ENCODE measurements at places on chromosomes 12 and 14.

DNA sequence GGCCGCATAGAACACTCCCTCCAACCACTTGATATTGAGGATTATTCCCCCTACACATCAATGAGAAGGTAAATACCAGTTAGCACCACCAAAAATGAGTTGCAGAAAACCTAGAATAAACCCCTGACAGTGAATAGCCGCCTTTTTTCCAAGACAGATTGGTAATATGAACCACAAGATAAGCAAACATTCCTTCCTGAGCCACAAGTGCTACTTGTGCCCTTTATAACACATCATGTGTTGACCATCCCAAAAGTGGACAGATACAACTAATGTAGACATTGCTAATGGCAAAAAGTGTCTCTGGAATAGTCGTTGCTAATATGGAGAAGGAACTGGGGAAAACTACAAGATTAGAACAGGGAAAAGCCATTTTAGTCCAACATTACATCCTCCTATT lies 17.2 kb downstream of the NOXRED1 start:
- DNase-seq: no peak

DNA sequence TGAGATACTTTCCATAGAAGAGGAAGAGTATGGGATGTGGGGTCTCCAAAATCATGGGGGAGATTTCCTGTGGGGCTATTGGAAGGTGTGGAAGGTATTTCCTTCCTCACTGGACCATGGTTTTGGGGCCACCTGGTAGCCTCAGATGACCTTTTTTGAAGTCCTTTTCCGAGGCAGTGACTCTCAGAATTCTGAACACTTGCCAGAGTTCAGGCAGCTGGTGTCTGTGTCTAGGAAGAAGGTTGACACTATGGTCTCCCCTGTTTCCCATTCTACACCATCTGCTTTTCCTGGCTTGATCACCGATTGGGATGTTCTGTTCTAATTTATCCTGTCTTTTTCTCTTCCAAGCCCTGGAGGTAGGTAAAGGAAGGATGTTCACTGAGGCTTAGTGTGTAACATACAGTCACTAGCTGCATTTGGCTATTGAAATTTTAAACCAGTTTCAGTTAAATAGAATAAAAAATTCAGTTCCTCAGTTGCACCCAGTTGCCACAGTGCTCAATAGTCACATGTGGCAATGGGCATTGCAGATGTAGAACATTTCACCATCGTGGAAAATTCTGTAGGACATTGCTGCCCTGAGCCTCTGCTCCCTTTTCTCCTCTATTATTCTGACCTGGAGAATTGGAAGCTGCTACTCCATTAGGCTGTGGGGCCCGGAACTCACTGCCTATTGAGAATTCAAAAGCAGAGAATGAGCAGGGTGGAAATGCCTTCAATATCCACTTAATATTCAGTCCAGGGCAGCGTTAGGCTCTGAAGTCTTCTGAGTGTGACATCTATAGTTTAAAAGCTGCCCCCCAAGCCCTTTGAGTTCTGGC lies 11.0 kb upstream of the PLEKHG3 start:
- no peak for DNase-seq

DNA sequence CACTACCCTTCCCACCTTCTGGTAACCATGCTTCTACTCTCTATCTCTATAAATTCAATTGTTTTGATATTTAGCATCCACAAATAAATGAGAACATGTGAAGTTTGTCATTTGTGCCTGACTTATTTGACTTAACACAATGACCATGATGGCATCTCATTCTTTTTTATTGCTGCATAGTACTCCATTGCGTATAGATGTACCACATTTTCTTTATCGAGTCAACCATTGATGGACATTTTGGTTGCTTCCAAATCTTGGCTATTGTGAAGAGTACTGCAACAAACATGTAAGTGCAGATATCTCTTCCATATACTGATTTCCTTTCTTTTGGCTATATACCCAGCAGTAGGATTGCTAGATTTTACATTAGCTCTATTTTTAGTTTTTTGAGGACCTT lies 73.6 kb downstream of the PTPRQ start:
- no peak for DNase-seq

DNA sequence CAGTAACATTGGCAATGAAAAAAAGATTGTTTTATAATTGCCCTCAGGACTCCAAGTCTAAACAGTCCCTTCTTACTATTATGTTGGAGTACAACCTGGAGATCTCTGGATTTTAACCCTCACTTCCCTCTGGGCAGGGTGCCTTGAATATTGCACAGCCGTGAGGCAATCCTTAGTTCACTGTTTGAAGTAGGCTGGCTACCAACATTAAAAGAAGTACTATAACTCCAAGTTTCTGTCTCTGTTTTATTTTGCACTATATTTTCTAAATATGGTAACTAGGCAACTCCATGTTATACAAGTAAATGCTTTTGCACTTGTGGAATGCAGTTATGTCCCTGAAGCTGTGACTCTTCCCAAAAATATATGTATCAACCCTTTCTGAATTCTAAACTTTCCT lies 490.7 kb downstream of the EGLN3 start:
- DNase-seq: no peak

- no peak for DNase-seq
Measured at GRCh38 chr12:124562018-124562795, 5.2 kb downstream of the NCOR2 start.

DNA sequence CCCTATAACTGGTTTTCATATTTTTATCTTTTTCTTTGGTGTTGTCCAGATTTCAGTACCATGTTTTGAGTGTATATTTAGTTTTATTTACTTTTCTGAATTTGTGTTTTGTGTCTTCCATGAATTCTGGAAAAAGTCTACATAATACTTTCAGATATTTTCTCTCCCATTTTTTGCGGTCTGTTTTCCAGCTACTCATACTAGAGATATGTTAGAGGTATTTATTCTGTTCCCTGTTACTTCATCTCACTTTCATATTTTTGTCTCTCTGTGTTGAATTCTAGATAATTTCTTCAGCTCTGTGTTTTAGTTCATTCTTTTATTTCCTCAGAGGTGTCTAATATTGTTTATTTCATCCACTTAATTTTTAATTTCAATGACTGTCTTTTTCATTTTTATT lies 74.2 kb downstream of the IFT81 start:
- DNase-seq: no peak

- no peak for DNase-seq
Measured at GRCh38 chr14:73153272-73153671, 17.0 kb downstream of the PSEN1 start.

DNA sequence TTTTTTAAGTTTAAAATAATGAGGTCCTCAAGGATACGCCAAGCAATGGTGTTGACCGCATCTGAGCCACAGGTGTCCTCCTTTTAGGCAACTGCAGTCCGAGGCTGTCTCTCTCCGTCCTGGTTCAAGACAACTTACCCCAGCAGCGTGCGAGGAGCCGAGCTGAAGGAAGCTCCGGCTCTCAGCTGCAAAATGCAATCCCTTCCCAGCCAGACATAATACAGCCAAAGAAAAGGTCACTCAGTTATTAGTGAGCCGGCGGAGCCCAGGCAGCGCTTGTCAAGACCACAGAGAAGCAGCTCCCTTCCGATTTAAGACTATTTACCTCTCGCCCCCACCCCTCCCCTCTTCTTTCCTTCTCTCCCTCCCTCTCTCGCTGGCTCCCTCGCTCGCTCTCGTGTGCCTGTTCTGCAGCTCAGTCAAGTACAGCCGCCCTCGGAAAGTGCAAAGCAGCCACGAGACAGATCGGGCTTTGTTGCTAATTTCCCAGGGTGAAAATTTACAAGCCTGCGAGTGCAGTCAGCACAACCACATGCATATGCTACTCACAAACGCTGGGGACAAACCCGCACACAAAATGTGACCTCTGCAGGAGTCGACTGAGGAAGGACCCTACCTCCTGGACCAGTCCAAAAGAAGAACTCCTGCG lies 363 bp upstream of the LMO3 start:
- DNase-seq: no peak

GRCh38 chr14:68679301-68679700 lies 113.6 kb downstream of the ZFP36L1 start:
- no peak for DNase-seq

GRCh38 chr14:54797986-54798385 lies 104.6 kb downstream of the GCH1 start:
- DNase-seq: no peak

DNA sequence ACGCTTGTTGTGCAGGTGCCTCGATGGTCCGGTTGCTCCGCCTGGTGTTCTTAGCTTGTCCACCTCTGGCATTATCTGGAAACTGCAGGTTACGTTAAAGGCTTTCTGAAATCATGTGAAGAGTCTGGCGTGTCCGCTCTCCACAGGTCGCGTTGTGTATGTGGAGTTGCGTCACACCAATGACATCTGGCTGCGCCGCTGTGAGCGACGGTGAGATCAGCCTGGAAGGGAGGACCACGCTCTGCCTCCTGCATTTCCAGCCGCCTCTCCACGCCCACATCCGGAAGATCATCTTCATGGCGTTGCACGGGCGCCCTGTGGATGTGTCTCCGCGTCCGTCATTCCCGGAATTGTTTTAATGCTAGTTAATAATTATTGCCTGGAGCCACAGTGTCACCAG lies 50.6 kb upstream of the GALNT9 start:
- no peak for DNase-seq

DNA sequence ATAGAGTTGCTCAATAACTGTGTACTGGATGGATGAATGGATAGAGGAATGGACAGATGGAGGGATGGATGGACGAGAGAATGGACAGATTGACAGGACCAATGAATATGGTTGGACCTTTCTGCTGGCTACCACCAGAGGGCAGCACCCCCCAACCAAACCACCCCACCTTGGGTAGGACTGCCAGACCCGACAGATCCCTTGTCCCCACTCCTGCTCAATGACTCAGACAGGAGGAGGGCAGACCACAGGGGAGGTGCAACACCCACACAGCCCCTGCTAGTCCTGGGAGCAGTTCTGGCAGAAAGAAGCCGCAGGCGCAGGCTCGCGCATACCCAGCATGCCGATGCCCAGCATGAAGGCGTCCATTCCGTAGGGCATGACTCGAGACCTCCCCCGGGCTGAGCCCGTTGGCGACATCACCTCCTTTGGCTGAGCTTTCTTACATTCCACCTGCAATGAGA lies 12.4 kb downstream of the MSI1 start:
- peak; percentile 80 for DNase-seq

DNA sequence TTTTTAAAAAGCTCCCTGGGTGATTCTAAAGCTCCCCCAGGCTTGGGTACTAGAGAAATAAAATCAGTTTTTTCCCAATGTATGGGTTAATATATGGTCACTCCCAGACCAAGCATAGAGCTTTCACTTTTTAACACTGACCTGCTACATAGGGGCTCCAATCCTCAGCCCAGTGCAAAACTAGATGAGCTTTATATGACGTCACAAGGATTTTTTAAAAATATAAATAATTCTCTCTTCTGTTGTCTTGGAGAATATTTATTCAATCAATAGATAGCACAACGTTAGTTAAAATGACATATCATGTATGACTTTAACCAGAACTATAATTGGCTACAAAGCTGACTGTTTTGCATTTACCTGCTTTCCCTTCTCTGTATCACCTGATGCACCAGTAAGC lies 137.9 kb upstream of the TMCC3 start:
- DNase-seq: no peak

GRCh38 chr14:45057881-45058364 lies 26.0 kb upstream of the PRPF39 start:
- DNase-seq: no peak

DNA sequence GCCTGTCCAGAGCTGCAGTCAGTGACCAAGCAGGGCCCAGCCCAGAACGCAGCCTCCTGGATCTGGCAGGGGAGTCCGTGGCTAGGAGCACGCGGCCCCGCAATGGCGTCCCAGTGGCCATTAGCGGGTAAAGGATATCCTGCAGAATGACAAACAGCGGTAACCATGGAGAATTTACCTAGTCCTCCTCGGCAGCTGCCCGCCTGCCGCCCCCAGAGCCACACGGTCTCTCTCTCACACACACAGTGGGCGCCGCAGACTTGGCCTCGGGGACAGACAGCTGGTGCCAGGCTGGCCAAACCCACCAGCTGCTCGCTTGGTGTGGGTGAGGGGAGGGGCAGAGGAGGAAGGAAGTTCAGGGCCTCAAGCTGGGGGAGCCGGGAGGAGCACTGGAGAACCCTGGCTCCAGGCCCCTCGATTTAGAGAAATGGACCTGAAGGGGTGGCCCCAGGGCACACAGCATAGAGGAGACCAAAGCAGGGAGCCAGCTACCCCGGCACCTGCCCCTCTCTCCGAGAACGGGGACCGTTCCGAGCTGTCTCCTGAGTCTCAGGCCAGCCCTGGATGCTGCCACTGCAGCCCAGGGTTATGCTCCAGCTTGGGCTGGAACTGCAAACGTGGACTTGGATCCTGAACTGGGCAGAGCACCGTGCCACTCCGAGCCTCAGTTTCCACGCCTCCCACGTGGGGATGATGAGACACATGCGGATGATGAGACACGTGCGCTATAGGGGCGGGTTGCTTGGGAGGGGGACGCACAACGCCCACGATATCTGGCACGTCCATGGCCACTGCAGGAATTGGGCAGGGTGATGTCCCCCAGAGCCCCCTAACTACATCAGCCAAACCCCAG lies 3.4 kb downstream of the CDK2AP1 start:
- DNase-seq: no peak

GRCh38 chr12:80472911-80473500 lies 29.0 kb downstream of the PTPRQ start:
- no peak for DNase-seq

DNA sequence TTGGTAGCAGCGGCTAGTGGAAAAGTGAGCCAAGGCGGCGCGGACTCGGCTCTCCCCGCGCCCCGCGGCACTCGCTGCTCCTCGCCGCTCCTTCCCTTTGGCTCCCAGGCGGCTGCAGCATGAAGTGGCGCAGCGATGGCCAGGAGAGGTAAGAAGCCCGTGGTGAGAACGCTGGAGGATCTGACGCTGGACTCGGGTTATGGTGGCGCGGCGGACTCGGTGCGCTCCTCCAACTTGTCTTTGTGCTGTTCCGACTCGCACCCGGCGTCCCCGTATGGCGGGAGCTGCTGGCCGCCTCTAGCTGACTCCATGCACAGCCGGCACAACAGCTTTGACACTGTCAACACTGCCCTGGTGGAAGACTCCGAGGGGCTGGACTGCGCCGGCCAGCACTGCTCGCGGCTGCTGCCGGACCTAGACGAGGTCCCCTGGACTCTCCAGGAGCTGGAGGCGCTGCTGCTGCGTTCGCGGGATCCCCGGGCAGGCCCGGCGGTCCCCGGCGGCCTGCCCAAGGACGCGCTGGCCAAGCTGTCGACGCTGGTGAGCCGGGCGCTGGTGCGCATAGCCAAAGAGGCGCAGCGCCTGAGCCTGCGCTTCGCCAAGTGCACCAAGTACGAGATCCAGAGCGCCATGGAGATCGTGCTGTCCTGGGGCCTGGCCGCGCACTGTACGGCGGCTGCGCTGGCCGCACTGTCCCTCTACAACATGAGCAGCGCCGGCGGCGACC lies 225.6 kb upstream of the CRY1 start:
- DNase-seq: peak; percentile 44

GRCh38 chr12:113137861-113138783 lies 2.6 kb upstream of the RASAL1 start:
- no peak for DNase-seq

DNA sequence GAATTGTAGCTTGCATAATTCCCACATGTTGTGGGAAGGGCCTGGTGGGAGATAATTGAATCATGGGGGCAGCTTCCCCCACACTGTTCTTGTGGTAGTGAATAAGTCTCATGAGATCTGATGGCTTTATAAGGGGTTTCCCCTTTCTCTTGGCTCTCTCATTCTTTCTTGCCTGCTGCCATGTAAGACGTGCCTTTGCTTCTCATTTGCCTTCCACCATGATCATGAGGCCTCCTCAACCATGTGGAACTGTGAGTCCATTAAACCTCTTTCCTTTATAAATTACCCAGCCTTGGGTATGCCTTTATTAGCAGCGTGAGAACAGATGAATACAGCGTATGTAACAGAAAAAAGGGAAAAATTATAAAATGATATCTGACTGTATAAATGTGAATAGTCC lies 21.1 kb downstream of the C12orf71 start:
- no peak for DNase-seq

GRCh38 chr12:66149702-66150398 lies 19.3 kb upstream of the LLPH start:
- DNase-seq: no peak
